ENCODE measurements at places on chromosomes 5 and 9.

DNA sequence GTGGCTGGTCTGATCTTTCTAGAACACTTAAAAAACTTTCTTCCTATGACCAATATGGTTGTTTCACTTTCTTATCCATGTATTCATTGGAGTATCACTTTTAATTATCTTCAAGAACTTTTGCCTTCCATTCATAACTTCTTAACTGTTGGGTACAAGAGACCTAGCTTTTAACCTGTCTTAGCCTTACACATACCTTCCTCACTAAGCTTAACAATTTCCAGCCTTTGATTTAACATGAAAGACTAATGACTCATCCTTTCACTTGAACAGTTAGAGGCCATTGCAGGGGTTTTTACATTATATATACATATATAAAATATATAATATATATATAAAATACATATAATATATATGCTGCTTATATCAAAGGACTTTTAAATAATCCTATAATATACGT lies 57.9 kb downstream of the ABHD17B start:
- no peak for DNase-seq

DNA sequence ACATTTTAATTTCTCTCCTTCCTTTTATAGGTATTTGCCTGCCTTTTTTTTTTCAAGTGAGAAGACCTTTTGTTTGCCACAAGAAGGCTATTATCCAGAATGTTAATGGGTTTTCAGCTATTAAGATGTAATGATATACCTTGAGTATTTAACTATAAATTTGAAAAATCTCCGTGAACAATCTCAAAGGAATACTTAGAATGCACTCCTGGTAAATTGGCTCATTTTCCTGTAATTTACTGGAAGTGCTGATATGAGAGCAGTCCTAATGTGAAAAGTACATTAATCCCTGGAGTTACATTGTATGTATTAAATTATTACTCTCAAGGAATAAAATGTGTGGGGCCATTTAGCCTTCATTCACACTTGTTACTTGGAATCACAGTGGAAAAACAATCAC lies 32.4 kb downstream of the AOPEP start:
- DNase-seq: no peak

DNA sequence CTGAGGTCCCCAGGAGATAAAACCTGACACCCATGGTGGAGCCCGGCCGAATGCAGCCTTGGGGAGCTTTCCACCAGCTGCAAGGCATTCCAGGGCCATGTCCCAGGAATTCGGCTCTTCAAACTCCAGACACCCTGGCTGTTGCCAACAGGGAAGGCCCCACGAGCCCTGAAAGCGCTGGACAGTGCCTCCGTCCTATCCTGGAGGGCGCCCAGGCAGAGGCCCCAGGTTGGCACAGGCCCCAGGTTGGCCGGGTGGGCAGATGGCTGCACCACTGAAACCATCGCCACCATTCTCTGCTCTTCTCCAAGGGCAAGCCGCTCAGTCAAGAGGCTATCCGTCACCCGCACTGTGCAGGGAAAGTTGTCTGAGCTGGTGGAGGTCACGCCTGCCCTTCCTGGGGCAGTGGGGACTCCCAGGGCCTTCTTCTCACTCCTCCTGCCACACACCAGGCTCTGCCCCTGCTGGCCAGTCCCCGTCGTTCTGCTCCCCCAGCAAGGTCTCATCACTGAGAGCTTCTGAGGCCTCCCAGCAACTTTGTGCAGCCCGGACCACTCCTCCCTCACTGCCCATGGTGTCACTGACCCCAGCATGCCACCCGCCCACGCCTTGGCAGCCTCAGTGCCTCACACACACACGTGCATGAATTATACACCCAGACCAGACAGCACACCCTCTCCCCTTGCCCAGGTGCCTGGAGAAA lies 21.2 kb downstream of the SLC6A3 start:
- no peak for DNase-seq

- DNase-seq: no peak
Observed at GRCh38 chr9:107044872-107045271, 181.9 kb downstream of the ZNF462 start.

GRCh38 chr5:83517072-83517687 lies 45.6 kb downstream of the VCAN start:
- no peak for DNase-seq

DNA sequence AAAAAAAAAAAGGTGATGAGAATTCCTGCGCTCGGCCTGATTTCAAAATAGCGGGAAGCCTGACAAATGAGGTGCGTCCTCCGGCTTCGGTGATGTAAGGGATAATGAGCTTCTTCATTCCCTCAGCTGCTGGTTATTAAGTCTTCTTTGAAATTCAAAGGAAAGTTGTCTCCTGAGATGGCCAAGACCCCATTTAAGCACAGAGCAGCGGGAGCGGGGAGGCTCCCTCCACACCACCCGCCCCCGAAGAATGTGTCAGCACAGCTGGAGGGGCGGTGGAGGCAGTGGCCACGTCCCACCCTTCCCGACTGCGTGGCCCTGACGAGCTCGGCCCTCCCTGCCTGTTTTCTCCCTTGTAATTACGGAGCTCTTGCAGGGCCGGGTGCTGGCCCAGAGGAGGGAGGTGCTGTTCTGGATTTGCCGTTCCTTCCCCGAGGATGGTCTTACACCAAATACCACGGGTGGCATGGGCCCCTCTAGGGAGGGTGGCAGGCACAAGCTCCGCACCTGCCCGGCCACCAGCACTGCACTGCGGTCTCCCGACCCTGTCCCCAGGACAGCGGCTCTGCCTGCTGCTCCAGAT lies 31.0 kb downstream of the SLC9A3 start:
- no peak for DNase-seq

DNA sequence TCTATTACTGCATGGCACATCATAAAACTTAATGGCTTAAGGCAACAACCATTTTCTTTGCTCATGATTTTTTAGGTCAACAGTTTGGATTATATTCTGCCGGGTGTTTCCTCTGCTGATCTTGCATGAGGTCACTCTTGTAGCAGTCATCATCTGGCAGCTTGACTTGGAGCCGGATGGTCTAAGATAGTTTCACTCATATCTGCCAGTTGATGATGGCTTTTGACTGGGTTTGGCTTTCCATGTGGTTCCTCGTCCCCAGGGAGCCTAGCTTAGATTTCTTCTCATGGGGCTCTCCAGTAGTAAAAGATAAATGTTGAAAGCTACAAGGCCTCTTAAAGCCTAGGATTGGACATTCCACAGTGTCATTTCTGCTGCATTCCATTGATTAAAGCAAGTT lies 27.4 kb downstream of the LNPEP start:
- peak; percentile 22 for DNase-seq

- no peak for DNase-seq
Observed at GRCh38 chr5:39256477-39257235, 37.3 kb upstream of the FYB1 start.

GRCh38 chr5:125327676-125328075 lies 581.2 kb upstream of the ZNF608 start:
- no peak for DNase-seq

- DNase-seq: no peak
Observed at GRCh38 chr9:134854541-134854981, 26.0 kb upstream of the FCN2 start.

DNA sequence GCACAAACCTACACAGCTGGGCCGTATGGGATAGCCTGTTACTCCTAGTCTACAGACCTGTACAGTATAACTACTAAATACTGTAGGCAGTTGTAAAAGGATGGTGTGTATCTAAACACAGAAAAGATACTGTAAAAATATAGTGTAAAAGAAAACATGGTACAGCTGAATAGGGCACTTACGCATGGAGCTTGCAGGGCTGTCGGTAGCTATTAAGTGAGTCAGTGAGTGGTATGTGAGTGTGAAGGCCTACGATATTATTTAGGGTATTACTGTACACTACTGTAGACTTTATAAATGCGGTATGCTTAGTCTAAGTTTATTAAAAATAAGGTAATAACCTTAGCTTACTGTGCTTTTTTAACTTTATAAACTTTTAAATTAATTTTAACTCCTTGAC lies 1.2 kb downstream of the ZCCHC9 start:
- no peak for DNase-seq

DNA sequence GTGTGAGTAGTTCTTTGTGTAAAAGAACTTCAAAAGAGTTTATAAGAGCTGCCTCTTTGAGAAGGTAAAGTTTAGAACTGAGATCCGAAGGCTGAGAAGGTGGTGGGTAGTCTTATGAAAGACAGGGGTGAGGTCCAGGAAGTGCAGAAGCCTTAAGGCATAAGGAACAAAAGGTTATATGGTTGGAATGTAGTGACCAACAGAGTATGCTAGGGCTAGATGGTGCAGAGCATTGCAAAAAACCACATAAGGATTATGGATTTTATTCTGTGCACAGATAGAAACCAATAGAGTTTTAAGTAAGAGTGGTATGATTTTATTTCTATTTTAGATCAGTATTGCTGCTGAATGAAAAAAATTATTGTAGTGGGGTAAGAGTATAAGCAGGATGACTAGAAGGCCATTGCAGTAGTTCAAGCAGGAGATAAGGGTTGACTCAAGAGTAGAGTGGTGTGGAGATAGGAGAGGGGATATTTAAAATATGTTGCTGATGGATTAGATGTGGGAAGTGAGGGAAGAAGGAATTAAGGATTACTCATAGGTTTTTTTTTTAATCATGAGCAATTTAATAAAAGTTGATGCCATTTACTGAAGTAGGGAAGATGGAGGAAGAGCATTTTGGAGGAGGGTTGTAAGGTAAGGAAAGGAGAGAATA lies 3.7 kb downstream of the RECK start:
- DNase-seq: no peak

DNA sequence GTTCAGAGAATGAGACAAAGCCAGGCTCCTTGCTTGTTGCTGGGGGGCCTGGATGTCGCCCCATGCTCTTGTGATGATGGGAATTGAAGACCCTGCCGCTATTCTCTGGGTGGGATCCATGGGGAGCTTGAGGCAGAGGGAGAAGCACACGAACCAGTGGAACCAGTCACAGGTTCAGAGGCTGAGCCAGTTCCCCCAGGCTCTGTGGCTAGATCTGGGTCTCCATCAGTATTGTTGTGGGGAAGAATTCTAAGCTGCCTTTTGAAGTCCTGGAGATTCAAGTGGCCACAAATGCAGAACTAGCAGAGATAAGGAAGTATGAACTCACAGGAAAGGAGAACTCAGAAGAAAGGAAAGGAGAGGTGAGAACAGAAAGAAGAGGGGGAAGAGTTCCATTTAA lies 219.4 kb downstream of the MSX2 start:
- DNase-seq: no peak

- DNase-seq: no peak
Observed at GRCh38 chr5:17019324-17019723, 83.2 kb upstream of the MYO10 start.

DNA sequence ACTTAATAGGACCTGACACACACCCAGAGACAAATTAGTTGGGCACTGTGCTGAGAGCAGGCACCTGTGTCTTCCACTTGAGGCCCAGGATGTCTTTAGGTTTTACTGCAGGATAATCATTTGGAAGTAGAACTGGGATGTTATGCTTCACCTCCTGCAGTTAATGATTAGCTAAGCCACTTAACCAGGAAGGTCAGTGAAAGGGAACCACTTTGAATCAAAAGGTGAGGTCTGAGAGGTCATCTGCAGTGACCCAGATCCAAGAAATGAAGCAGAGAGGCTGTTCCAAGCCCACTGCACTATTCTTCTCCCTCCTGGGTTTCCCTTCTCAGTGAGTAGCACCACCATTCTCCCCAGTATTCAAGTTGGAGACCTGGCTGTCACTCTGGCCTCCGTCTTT lies 110.5 kb downstream of the SNX18 start:
- no peak for DNase-seq

DNA sequence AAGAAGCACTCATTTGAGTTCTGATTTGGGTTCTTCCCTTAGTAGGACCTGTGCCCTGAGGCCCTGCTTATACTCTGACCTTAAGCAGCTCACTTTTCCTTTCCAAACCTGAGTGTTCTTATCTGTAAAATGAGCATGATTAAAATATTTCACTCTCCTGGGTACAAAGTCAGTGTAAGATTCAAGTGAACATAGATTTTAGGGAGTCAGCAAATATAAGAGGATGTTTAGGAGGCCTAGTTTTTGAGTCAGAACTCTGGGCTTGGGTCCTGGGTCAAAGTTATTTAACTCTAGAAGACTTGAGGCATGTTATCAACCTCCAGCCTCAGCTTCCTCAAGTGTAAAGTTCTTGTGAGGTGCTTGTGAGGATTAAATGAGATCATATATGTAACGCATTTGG lies 8.7 kb upstream of the SPARC start:
- DNase-seq: no peak

DNA sequence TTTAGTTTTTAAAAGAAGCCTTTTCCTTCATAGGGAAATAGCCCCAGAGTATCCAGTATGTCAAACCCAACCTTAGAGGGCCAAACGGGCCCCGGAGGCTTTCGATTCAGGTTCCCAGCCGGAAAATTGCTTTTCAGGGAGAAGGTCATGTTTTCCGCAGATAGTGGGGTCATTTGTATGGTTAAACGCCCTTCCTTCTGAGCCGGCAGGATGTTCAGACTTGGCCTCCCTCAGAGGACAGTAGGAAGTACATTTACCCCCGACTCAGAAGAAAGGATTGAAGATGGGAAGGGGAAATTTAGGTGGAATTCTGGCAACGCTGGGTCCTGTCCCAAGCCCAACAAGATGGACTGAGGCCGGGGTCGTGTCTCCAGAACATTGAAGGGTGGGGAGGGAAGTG lies 195.2 kb downstream of the AOPEP start:
- DNase-seq: no peak

- DNase-seq: no peak
Observed at GRCh38 chr5:38182991-38183390, 75.4 kb upstream of the EGFLAM start.

DNA sequence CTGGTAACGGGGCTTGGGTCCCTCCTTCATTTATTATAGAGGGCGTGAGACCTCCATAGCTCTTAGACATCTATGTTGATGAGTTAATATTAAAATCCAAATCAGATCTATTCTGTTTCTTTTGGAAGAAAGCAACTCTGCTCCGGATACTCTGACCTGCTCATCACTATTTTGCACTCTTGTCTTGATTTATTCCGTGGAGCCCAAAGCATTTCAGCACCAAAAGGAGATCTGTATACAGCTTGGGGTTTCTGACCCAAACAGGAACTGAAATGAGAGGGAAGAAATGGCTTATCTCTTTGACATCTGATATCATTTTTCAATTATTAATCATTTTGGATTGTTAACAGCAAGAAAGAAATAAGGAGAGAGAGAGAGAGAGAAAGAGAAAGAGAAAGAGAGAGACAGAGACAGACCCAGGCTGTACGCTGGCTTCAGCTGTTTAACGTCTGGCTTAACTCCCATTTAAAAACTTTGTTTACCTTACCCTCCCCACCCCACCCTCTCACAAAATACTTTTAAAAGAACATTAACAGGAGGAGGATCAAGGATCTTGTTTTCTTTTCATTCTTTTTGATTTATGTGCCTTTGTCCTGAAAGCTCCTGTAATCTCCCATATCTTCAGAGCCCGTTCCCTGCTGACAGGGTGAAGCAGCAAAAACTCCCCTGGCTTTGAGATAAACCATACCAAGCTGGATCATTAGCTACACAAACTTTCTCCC lies 231.4 kb upstream of the TUT7 start:
- DNase-seq: no peak

- DNase-seq: no peak
Observed at GRCh38 chr9:136484153-136485048, 1.6 kb upstream of the SEC16A start.

DNA sequence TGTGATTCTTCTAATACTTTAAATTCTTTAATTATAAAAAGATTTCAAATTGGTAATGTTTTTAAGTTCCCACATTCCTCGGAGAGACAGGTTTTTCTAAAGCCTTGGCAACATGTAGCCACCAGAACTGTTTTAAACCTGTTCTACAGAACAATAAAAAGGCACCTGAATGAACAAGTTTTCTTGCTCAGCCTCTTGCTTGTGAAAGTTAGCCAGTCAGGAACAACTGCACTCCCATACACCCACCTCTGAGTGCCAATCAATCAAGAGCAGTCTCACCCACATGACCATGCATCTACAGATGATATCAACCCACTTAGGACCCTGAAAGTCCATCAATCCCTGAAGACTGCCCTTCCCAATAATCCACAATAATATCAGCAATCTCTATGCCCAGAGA lies 62.3 kb downstream of the AP3B1 start:
- DNase-seq: no peak
